Heart left ventricle (tissue), 16 donors: ENCODE measurements at places on chromosomes 2 and 18. TPM values are rescaled to one million over a fixed set of nuclear protein-coding genes. Genes with fewer than 3 reads are reported as not detected.

Gene ALKAL2
- 1.2 TPM for polyA plus RNA-seq

Gene POTEJ
- polyA plus RNA-seq = not detected

Gene RGPD3
- 0.04 TPM for polyA plus RNA-seq

Gene POTEE
- polyA plus RNA-seq = not detected

Gene MC5R
- not detected for polyA plus RNA-seq

Gene ZNF516
- polyA plus RNA-seq = 4.9 TPM

Gene VWC2L
- not detected for polyA plus RNA-seq

Gene CD8B2
- polyA plus RNA-seq = not detected

Gene GATA6
- polyA plus RNA-seq = 42.1 TPM

Gene SPIRE1
- 28.2 TPM for polyA plus RNA-seq

GRCh38 chr2:197893403-197894177 lies 89.2 kb downstream of the PLCL1 start:
- no peak for DNase-seq

DNA sequence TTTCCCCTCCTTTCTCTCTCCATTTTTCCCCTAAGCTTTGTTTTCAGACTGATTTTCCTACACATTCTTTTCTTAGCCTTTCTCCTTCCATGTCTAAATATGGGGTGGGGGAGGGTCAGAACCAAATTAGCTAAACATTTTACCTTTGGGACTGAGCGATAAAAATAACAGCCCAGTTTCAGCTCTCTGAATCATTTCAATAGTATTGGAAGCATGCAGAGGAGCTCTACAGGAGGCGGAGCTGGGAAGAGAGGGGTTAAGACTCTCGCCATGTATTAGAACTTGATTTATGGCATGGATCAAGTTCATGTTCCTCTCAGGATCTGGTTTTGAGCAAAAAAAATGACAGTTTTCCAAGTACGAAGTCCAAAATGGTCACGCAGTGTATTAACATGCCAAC lies 109.1 kb downstream of the CPO start:
- no peak for DNase-seq

DNA sequence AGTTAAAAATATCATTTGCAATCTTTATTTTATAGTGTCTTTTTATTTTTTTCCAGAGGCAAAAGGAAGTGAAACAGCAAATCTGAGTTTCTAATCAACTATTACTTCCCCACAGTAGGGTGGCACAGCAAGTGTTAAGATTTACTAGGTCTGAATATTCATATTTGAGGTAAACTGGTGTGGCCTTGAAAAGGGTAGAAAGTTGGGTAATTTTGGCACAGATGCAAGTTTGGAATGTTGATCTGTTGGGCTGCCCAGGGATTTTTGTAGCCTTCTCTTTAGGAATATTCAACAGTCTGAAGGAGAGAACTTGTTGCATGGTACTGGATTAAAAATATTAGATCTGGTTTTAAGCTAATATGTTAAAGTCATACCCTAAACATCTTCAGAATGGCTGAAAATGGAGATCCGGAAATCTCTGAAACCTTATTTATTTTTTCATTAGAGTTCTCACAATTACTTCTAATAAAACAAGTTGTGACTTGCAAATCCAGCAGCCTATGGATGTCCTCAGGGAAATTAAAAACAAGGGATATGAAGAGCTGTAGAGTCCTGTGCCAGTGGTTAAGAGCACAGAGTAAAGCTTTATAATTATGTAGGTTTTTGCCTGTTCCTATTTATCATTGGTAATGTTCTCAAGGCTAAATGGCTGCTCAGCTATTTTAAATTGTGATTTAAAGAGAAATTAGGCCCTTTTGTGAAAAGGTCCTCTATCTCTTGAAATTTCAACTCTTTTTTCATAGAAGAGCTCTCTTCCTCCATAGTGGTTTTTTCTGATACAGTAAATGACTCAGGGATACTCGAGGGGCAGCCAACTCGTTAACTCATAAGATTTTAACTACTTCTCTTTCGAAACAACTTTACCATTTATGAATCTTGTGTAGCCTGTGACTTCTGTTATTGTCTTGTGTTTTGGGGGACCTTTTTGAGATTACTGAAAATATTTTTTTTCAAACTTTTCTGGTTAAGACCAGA lies 11.0 kb downstream of the TANK start:
- DNase-seq = no peak

GRCh38 chr2:241081190-241081642 lies 20.9 kb downstream of the MTERF4 start:
- no peak for DNase-seq

DNA sequence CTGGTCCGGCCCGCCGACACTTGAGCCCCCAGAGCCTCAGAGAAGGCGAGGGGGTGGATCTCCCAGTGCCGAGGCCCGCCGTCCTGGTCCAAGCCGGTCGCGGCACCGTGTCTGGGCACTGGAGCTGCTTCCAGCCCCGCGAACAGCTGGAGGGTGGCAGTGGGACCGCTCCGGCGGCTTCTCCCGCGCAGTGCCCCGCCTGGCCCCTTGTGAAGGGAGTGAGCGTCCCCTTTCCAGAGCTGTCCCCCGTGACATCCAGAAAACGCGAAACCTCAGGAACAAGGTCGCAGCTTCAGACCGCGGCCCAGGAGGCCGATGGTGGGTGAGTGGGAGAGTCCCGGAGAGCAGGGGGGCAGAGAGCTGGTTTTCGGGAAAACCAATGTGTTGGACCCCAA lies 579 bp upstream of the EMX1 start:
- DNase-seq = no peak

GRCh38 chr2:71824436-71824835 lies 323.2 kb downstream of the CYP26B1 start:
- DNase-seq = no peak

DNA sequence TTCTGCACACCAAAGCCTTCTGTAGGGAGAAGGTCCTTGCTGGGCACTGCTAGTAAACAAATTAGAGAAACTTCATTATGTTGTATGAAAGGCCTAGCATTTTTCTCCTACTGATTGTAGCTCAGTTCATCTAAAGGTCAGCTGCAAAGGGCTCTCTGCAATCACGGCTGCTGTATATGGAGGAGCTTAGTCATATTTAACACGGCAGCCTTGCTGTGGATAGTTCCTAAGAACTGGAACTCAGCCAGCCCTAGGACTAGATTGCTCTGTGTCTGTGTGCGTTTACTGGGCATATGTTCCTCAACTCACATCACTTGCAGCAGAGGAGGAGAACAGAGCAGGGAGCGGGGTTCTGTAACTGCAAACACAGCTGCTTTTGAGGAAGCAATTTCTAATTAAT lies 1103.9 kb upstream of the KLHL29 start:
- peak; percentile 45 for DNase-seq

DNA sequence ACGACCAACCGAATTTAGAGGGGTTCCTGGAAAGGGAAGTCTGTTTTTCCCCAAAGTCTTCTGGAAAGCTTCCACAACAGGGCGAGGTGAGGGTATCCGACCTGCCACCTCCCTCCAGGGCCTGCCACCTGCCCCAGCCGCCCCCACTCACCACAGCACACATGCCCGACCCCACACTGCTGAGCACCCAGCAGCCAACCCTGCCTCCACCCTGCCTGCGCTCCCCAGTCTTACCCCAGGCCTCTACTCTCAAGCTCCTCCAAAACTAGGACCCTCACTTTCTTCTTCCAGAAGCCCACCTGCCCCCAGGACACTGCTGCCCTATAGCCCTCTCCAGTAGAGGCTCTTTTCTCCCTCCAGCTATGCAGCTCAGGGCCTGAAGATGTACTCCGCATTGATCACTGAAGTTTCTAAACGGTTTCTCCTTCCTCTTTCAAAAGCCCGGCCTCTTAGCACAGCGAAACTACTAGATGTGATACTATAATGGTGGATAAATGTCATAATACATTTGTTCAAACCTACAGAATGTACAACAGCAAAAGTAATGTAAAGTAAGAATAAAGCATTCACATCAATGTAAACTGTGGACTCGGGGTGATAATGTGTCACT lies 128.8 kb upstream of the SLC1A4 start:
- DNase-seq = no peak

DNA sequence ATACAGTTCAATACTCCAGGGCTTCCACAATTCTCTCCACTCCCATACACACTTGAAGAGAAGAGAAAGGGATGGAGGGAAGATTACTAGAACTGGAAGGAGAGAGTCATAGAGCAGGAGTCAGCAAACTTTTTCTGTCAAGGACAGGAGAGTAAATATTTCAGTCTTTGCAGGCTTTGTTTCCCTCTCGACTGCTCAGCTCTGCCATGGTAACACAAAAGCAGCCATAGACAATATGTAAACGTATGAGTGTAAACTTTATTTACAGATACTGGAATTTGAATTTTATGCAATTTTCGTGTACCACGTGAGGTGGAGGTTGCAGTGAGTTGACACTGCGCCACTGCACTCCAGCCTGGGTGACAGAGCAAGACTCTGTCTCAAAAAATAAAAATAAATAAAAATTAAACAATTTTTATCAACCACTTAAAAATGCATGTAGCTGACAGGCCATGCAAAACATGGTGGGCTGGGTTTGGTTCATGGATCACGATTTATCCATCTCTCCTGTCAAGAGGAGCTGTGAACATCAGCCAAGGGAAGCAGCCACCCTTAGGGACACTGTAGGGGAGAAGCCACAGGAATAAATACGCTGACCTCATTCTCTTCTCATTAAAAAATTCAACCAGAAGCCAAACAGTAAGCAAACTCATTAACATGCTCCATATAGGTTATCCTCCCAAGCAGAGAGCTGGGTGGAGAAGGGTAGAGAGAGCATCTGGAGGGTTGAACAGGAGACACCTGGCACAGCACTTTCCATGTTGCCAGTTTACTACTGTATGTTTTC lies 266.4 kb upstream of the FN1 start:
- no peak for DNase-seq

DNA sequence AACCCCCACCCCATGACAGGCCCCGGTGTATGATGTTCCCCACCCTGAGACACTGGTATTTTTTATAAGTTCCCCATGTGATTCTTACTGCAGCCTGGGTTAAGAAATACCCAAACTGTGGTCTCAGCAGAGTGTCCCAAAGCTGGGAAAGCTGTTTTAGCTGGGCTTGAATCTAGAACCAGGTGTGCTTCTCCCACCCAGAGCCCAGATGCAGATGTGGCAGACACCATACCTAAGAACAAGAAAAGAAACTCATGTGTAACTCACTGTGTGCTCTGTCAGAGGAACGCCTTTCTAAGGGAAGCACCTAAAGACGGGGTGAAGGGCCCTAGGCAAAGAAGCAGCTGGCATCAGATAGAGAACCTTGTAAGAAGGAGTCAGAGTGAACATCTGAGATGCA lies 23.9 kb downstream of the DOK1 start:
- no peak for DNase-seq

DNA sequence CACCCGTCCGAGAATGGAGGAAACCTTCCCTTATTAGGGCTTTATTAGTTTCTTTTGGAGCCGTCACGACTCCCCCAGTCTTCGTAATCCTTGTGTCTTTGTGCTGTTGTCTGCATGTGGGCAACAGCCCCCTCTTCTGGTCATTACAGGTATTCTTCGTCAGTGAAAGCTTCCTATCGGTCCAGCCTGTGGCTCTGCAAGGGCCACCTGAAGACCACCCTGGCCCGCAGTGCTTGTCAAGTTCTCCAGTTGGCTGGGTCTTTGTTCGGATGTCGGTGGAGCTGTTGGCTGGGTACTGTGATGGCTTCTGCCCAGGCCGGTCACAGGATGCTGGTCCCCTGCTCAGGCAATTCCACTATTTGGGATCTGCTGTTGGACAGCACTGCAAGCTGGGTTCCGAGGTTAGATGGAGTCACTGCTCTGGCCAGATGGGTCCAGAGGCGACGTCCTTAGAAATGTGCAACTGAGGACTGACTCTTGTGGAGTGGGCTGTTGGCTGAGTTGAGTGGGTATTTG lies 19.2 kb downstream of the E2F6 start:
- no peak for DNase-seq

DNA sequence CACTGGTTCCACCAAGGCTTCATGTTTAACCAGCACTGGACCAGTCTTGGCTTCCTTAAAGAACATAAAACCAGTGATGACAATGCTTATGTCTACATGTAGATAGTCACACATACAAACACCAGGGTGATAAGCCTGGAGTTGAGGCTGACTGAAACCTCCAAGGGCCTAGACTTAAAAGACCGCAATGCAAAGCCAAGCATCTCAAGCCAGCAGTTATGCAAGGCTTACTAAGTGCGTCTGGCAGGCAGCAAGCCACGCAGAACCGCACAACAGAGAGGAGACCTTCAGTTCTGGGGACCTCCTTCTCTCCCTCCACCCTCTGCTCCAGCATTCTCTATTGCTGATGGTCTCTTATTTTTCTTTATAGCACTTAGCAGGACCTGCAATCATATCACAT lies 63.2 kb upstream of the ACAA2 start:
- DNase-seq = no peak

DNA sequence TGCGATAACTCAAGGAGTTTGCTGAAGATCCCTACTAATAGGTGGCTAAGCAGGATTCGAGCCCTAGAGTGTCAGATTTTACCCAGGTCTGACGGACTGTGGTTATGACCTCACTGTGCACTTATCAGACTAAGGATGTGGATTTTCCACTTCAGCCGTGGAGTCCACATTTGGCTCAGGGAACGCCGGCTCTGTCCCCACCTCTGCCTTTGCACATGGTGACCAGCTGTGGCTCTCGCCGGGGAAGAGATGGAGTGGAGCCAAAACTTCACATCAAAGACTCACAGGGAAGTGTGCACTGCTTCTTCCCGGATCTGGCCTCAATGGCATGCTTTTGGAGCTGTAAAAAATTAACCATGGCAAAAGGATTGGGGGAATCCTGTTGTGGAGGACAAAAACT lies 249.3 kb upstream of the APCDD1 start:
- peak; percentile 54 for DNase-seq

DNA sequence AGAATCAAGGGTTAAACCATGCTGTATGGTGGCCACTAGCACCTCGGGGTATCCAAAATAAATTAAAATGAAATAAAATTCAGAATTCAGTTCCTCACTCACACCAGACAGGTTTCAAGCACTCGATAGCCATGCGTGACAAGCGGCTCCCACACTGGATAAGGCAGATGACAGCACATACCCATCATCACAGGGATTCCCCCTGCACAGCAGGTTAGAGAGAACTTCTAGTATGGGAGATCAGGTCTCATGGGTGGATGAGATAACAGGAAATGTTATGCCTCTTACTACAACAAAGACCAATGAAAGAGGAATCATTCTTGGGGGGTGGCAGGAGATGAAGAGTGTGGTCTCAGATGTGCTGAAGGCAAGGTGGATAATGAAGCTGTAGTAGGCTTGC lies 121.9 kb upstream of the ACAA2 start:
- no peak for DNase-seq

GRCh38 chr18:75350512-75350839 lies 77.0 kb downstream of the SMIM21 start:
- no peak for DNase-seq

- DNase-seq = no peak
Measured at GRCh38 chr2:10328670-10329579, 26.2 kb downstream of the HPCAL1 start.

GRCh38 chr2:111188681-111189080 lies 68.0 kb downstream of the BCL2L11 start:
- DNase-seq = no peak
